LNCaP clone FGC (cell line): ENCODE measurements at places on chromosomes 6 and 20.

DNA sequence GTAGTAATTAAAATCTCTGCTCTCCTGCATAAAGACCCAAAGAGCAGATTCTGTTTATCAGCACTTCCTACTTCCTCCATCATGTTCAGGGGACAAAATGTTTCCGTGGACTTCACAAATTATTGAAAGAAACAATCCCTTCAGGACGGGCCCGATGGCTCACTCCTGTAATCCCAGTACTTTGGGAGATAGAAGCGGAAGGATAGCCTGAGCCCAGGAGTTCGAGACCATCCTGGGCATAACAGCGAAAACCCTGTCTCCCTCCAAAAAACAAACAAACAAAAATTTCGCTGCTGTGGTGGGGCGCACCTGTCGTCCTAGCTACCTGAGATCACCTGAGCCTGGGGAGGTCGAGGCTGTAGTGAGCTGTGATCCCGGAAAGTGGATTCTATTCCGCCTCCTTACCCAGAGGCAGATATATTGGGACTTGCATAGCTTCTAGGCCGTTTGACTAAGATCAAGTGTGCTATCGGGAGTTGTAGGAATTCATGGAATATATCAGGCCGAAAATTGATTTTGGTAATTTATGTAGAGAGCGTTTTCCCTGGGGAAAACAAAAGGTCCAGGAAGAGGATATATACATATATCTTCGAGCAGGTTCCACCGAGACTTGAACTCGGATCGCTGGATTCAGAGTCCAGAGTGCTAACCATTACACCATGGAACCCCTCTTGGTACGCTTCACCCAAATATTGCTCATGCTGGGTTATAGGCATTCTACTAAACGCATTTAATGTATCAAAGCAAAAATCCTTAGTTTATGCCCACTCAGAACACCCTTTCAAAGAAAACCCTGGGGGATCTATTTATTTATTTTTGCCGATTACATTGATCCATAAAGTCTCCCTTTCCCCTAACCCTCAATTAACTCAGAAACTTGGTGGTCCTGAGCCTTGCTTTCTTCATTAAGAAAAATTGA is 74.5 kb upstream of the ZNF184 start:
- peak; percentile 33 for DNase-seq

- DNase-seq = no peak
Measured at GRCh38 chr6:122568350-122568749, 41.9 kb upstream of the PKIB start.

GRCh38 chr6:157229132-157229618 is 94.1 kb downstream of the TMEM242 start:
- no peak for DNase-seq

GRCh38 chr6:84151669-84152068 is 75.8 kb downstream of the CEP162 start:
- no peak for DNase-seq
